Inflammatory macrophage (primary cell): ENCODE measurements at places on chromosomes 6 and 20.

GRCh38 chr6:49739423-49739822 is 4.8 kb downstream of the CRISP3 start:
- no peak for DNase-seq

DNA sequence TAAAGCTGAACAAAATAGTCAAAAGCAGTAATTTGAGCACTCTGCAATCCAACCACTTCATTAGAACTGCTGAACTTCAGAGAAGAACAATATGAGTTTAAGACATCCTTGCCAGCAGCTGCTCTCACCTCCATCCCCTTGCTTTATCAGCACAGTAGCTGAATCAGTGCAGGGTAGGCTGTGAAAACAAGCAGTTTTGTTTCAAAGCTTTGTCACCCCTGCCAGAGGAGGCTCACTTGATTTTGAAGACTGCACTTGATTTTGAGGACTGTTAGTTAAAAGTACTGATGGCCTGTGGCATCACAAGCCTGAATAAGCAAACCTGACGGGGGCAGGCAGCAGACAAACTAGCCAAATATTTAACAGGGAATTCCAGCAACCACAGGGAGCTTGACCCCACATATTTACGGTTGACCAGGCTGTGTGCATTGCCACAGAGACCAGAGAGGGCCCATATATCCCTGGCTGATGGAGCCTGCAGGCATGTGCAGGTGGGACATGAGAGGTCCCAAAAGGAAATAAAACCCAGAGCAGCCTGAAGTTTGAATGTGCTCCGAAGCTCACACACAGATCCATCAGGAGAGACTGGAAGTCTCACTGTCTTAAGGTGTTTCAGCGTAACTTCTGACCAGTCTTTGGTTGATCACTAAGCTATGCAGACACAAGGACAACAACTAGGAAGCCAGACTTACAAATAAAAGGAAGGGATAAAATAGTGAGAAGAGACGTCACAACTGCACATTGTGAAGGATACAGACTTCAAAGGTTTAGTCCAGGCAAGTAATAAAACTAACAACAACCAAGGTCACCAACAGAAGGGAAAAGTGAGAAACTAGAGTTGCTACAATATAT is 97.4 kb downstream of the PDSS2 start:
- no peak for DNase-seq

DNA sequence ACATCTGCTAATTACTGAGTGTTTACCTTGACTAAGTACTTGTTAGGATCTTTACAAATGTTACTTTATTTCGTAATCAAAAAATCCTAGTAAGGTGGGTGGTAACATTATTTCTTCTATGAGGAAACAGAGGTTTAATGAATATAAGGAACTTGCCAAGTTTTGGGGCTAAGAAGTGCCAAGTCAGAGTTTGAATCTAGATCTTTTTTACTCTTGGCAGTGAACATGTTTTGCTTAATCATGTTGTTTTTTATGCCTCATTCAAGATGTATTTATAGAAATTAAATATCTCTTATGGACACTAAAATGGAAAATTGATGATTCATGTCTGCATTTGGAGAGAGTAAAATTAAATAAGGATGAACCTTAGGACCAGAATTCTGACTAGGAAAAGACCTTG is 393.7 kb downstream of the UTRN start:
- peak; percentile 59 for DNase-seq

GRCh38 chr6:119974430-119975159 is 625.0 kb upstream of the MAN1A1 start:
- no peak for DNase-seq

- DNase-seq = no peak
Observed at GRCh38 chr6:28597217-28597835, 71.6 kb downstream of the GPX5 start.
